Mesenchymal stem cell (in vitro differentiated cells and primary cell): ENCODE measurements at places on chromosomes 2 and 18.

- DNase-seq = no peak
These were observed 99.0 kb downstream of the ZFP36L2 start for GRCh38 chr2:43127208-43127940.

DNA sequence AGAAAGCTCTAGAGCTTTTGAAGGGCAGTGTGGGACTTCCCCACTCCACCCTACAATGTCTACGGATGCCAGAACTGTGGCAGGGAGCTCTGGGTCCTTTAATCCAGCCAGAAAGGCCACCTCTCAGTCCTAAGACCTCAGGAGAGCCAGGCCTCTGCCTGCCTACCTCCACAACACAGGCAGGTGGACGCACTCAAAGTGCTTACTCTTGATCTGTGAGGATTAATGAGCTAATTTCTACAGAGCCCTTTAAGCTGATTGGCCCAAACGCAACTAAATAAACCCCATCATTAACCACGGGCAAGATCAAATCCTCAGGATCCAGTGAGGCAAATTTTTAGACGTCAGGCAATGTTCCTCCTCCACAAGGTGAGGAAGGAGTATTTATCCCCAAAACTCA, 8.1 kb downstream of the STK39 start:
- DNase-seq = no peak

DNA sequence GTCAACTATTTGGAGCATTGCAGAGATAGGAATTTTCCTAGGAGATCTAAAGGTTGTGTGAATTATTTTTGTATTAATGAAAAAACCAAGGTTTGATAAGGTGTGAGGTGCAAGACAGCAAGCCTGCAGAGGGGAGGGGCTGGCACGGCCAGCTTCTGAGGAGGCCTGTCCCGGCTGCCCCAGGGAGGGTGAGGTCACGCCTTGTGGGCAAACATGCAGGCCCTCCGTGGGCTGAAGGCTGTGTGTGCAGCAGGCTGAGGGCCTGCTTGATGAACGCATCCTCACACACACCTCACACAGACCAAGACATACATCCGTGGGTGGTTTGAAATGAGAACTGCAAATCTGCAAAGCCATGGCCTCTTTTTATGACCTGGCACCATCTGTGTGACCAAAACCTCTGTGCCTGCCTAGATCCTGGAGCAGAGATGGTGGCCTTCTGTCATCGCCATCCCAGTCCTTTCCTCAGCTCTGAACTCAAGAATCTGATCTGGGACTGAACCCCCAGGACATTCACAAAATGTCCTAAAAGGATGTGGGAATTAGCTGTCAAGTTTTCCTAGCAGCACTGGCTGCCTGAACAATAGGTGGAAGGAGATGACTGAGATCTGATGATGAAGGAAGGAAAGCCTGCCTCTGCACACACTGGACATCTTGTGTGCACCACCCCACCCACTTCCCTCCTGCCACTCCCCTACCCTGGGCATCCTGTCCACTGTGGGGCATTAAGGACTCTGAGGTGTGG, 102.4 kb upstream of the MGAT4A start:
- DNase-seq = no peak

- no peak for DNase-seq
These were observed 192.2 kb downstream of the PLCL1 start for GRCh38 chr2:197996583-197996982.

DNA sequence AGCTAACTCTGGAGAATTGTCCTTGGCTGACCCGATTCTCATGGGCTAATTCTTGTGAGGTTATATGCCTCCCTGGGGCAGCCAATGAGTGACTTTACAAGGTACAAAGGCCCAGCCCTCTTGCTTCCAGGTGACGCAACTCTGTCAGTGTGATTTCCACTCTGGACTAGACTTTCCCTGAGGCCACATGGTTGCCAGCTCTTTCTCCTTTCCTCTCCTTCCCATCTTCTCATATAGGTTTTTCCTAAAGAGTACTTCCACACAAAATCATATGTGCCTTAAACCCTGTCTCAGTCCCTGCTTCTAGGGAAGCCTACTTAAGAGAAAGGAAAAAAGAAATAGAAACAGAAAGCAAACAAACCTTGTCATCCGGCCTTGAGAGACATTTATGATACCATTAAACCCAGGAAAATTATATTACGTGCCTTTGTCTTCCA, 226.2 kb upstream of the ZSWIM2 start:
- DNase-seq = no peak

DNA sequence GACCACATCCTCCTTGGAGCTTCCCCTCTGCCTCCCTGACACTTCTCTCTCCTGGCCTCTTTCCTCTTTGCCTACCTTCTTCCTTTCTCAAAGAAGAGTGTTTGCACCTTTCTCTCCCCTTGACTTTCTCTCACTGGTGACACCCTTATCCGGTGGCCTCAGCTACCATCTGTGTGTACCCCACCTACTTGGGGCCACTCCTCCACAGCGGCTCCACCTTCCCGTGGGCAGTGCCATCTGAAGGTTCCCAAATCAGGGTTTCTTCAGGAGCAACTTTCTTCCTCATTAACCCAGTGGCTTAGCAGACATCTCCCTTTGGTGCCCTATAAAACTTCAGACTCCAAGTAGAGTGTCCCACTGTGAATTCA, 5.3 kb upstream of the NCL start:
- DNase-seq = no peak

DNA sequence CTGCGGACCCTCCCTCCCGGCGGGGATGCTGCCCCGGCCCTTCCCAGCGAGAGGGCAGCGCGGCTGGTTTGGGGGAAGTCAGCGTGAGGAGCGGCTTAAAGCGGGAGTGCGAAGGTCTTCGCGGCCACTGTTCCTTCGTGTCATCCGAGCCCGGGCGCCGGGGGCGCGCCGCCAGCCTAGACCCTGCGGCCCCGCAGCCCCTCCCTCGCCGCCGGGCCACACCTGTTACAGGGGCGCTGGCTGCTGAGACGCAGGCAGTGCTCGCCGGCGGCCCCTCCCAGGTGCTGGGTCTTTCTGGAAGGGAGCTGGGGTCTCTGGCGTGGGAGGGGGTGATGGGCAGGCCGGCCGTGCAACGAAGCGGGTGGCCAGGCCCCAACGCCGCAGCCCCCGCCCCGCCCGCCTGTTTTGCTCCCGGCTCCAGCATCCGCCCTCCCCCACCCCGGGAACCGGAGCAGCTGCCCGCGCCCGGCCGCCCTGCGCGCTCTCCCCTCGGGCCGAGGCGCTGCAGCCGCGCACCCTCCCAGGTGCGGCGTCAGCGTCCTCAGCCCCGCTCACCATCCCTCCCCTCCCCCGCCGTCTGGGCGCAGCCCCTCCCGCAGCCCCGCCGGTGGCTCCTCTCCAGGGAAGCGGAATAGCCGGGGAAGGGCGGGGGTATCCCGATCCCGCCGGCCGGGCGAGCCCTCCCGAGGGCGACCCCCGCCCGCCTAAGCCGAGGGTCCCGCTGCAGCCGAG, 727 bp downstream of the KIF1A start:
- DNase-seq = no peak

- DNase-seq = no peak
These were observed 22.2 kb downstream of the ITGB1BP1 start for GRCh38 chr2:9401059-9401547.

- DNase-seq = no peak
These were observed 18.8 kb upstream of the RHOB start for GRCh38 chr2:20427931-20428526.

DNA sequence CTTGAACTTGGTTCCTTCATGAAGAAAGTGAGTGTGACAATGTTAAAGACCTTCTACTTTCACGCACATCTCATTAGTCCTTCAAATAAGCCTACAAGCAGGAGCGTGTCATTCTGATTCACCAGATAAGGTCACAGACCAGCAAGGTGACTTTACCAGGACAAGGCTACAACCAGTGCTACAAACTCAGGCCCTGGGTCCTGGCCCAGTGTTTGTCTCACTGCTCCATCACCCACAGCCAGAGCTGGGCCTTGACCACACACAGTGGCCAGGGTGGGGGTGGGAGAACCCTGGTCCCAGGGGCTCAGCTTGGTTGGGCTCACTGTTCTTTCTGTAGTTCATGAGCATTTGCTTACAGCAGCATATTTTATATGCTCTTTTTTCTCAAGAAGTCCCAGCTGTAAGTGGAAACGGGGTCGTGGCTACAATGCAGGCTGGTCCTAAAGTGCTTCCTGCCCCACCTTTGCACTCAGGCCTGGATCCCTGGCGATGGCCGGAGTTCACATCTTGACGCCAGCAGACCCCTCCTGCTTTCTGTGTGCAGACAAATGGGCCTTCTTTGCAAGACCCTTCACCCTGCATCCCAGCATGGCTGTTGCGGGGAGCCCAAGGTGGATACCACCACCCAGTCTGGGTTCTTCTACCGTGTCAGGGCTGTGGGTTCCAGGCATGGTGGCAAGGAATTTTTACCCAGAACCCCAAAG, 153.6 kb upstream of the EPAS1 start:
- DNase-seq = no peak

DNA sequence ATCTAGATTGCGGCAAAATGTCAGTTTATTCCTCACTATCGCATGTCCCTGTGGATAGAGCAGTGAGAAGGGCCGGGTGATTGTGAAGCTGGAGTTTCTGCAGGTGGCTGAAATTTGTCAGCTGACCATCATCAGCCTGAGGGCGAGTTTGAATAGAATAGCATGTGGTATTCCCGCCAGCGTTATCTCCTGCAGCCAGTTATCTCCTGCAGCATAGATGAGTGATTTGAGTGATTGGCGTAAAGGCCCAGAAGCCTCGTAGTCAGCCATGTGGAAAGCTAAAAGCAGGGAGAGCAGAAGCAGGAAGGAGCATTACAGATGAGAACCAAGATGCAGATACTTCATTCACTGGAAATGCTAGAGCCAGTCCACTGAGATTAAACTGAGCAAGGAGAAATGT, 65.5 kb downstream of the CABLES1 start:
- no peak for DNase-seq

DNA sequence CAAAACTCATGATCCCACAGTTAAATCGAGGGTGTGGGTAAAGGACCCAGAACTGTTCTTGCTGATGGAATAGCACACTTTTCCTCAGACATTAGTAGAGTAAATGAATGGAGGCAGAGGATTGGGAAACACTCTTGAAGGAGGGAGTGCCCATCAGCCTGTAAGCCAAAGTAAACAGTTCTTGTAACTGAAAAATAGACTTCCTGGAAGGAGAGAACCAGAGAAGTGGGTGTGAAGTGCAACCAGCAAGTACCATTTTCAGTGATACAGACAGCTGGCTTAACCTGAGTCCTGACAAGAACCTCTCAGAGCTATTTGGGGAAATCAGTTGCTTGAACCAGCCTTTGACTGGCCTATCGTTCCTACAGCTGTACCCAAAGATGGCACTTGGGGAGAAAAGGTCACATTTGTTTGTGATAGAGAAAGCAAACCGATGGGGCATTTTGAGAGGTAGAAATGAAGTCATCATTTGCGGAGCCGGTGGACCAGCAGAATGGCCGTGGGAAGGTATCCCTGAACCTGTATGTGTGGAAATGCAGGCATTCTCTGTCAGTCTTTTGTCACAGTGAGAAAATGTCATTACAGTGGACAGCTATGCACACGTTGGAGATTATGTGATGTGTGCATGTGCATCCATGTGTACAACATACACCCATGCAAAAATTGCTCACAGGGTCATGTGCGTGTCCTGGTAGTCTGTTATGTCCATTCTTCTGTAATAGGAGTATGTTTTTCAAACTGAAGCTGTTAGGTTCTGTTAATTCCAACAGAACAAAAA, 17.8 kb downstream of the CRIM1 start:
- DNase-seq = peak; percentile 75

- DNase-seq = no peak
These were observed 641.4 kb downstream of the BCL11A start for GRCh38 chr2:59912042-59912441.

GRCh38 chr2:25419678-25420242, 78.0 kb upstream of the DNMT3A start:
- no peak for DNase-seq

DNA sequence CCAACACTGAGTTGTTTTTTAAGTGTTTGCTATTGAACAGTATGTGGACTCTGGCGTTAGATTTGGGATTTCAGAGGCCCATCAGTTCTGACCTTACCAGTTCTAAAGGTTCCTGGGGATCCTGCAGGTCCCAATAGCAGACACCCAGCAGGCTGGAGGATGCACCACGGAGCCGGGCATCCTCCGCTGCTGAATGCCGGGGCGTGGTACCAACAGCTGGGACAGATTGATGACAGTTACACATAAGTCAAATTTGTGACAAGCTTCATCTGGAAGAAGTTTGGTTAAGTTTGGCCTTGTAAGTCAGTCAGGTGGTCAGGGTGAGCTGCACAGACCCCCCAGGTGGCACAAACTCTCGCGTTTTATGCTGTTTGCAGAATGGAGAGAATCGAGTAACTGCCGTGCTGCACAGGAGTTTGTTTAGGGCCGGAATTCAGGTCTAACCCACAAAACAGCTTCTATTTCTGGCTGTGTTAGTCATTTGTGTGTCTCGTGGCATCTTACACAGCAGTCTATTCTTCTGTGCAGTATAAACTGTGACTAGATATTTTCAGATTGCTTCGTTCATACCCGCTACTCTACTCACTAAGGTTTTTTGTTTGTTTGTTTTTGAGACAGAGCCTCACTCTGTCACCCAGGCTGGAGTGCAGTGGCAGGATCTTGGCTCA, 19.2 kb downstream of the CTDP1 start:
- DNase-seq = peak; percentile 80

GRCh38 chr2:177229442-177230242, 17.0 kb downstream of the HNRNPA3 start:
- no peak for DNase-seq

DNA sequence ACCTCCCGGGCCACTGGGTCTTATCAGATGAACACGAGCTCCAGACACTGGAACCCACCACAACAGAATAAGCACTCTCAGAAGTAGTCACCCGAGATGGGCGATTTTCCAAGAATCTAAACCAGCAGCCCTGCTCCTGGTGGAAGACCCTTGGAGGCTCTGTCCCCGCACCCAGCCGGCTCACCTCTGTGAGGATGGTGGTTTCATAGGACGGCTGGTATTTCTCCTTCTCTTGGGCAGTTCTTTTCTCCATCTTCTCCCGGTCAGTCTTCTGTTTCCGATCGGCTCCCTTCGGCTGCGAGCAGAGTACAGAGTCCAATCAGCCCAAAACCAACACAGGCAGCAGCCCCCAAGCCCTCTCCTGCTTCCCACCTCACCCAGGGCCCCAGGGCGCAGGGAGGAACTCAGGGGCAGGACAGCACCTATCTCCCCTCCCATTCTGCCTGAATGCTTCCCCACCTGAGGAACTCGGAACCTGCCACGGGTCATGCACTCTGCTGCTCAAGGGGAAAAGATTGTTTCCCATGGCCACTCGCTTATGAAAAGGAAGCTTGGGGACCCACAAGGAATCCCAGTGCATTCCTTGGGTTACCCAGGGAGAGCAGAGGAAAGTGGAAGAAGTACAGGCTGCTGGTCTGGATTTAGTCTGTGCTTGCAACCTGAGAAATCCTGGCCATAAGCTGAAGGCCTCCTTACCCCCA, 42.7 kb downstream of the TFCP2L1 start:
- no peak for DNase-seq

- peak; percentile 81 for DNase-seq
These were observed 36.9 kb downstream of the RAPH1 start for GRCh38 chr2:203498161-203498560.

GRCh38 chr2:26618611-26619010, 22.6 kb downstream of the CIB4 start:
- no peak for DNase-seq
